Activated CD8-positive, alpha-beta memory T cell treated with anti-CD3 and anti-CD28 coated beads, Interleukin-2, amount 10 ng/mL, durations not matched to agents 7 days and 5 days (primary cell): ENCODE measurements at places on chromosomes 16 and 17.

- DNase-seq, result no peak
- no peaks in the 10 kb centered on the region for H3K27me3 ChIP-seq
- peaks cover 12% of the 10 kb centered on the region for H3K4me1 ChIP-seq
- H3K36me3 ChIP-seq, result peaks cover 8% of the 10 kb centered on the region
- H3K4me3 ChIP-seq, result no peak overlapping the region
These were observed 32.8 kb downstream of the LDHD start for GRCh38 chr16:75083813-75084212.

GRCh38 chr17:82914375-82914774 is 74.6 kb upstream of the ZNF750 start:
- no peaks in the 10 kb centered on the region for H3K27me3 ChIP-seq
- no peak overlapping the region for H3K27ac ChIP-seq
- H3K36me3 ChIP-seq, result peaks cover 10% of the 10 kb centered on the region

DNA sequence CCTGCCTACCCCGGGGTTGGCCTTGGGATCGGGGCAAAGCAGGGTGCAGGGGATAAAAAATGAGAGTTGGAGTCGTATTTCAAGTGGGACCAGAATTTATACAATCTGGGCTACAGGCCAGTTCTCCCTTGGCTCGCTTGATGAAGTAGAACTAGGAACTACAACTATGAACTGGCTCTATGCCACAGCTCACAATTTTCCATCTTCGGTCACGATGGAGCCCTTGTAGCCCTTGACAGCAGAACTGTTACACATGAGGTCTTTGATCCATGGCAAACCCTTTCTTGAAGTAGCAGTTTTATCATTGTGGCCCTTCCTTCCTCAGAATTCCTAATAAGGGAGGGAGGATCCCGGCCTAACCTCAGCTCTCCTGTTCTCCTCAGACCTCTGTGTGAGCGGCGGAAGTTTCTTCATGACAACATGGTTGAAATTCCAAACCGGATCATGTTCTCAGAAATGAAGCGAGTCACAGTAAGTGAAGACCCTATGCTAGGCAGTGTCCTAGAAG is 17.1 kb downstream of the LIG3 start:
- no peak overlapping the region for H3K4me3 ChIP-seq
- H3K27me3 ChIP-seq, result no peaks in the 10 kb centered on the region
- DNase-seq, result no peak
- H3K27ac ChIP-seq, result no peak overlapping the region
- peaks cover 28% of the 10 kb centered on the region for H3K36me3 ChIP-seq
- peaks cover 21% of the 10 kb centered on the region for H3K4me1 ChIP-seq

DNA sequence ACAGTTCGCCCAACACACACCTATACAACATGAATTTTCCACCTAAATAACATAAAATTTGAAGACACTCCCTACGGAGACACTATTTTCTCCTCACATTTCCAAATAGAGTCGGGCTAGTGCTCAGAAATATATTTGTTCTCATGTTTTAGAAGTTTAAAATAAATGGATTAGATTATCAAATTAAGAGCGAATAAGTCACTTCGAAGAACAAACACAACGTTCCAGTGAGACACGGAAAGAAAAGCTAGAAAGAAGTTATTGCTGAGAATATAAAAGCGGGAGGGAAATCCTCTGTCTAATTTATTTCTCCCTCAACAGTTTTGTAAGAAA is 2.0 kb upstream of the HS3ST3B1 start:
- H3K27ac ChIP-seq, result peak overlapping the region; percentile 86
- DNase-seq, result no peak
- peak overlapping the region; percentile 82 for H3K4me3 ChIP-seq
- H3K36me3 ChIP-seq, result peaks cover 2% of the 10 kb centered on the region
- peaks cover 61% of the 10 kb centered on the region for H3K27me3 ChIP-seq
- peaks cover 44% of the 10 kb centered on the region for H3K4me1 ChIP-seq

DNA sequence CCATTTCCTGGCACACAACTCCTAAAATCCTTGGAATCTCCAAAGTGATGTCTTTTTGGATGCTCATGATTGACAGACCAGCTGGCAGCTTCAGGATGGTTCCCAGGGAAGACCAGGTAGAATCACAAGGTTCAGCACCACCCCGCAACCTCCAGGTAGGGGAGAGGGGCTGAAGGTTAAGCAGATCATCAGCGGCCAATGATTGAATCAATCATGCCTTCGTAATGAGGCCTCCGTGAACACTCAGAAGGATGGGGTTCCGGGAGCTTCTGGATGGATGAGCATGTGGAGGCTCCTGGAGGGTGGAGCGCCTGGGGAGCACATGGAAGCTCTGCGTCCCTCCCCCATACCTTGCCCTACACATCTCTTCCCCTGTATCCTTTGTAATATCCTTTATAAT is 185.9 kb downstream of the SEC14L1 start:
- no peaks in the 10 kb centered on the region for H3K36me3 ChIP-seq
- H3K4me1 ChIP-seq, result peaks cover 40% of the 10 kb centered on the region
- no peak for DNase-seq

- peaks cover 18% of the 10 kb centered on the region for H3K4me1 ChIP-seq
- H3K27me3 ChIP-seq, result no peaks in the 10 kb centered on the region
- H3K36me3 ChIP-seq, result peaks cover 28% of the 10 kb centered on the region
- no peak overlapping the region for H3K27ac ChIP-seq
- no peak overlapping the region for H3K4me3 ChIP-seq
These were observed 19.6 kb downstream of the TMC6 start for GRCh38 chr17:78108726-78109488.

- no peaks in the 10 kb centered on the region for H3K4me1 ChIP-seq
- no peak overlapping the region for H3K4me3 ChIP-seq
- no peaks in the 10 kb centered on the region for H3K27me3 ChIP-seq
- DNase-seq, result no peak
These were observed 538.7 kb upstream of the HSBP1 start for GRCh38 chr16:83269048-83269447.

- H3K4me3 ChIP-seq, result no peak overlapping the region
- no peak for DNase-seq
These were observed 108.8 kb downstream of the ARHGAP44 start for GRCh38 chr17:12898110-12898509.

GRCh38 chr17:7417056-7417655 is 3.0 kb upstream of the SPEM1 start:
- no peaks in the 10 kb centered on the region for H3K36me3 ChIP-seq
- no peak overlapping the region for H3K27ac ChIP-seq
- DNase-seq, result no peak
- H3K27me3 ChIP-seq, result no peaks in the 10 kb centered on the region

GRCh38 chr16:14496786-14497185 is 133.3 kb downstream of the PARN start:
- no peak overlapping the region for H3K4me3 ChIP-seq
- DNase-seq, result no peak
- H3K27me3 ChIP-seq, result no peaks in the 10 kb centered on the region
- H3K4me1 ChIP-seq, result peaks cover 18% of the 10 kb centered on the region

GRCh38 chr16:57985204-57986181 is 14.6 kb upstream of the CNGB1 start:
- H3K27ac ChIP-seq, result peak overlapping the region; percentile 73
- H3K36me3 ChIP-seq, result no peaks in the 10 kb centered on the region
- DNase-seq, result no peak
- H3K4me3 ChIP-seq, result peak overlapping the region; percentile 81

DNA sequence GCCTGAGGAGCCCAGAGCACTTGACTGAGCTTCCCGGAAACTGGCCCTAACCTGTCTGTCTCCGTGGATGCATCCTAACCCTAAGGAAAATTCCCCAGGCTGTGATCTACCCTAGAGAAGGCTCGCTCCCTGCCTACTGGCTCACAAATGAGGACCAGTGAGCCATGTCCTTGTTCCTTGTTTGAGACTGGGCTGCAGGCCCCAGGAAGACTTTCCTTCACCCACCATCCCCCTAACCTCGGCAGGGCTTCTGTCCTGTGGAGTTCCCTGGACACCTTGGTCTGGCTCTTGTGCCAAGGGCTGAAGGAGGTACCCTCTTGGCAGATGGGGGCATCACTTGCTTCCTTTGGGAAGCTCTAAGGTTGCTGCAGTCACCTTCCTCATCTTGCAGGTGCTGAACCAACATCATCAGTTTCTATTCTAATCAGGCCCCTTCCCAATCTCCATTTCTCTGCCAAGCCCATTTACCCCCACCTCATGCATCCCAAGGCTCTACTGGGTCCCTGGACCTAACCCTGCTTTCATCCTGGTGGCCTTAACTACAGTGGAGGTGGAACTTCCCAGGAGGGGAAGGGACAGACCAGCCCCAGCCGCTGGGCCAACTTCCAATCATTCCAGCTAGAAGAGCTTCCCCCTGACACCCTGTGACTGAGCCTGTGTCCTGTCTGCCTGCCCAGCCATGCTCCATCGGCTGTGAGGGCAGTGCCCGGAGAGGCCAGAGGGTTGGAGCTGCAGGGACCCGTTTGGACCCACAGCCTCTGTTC is 12.4 kb downstream of the RNF40 start:
- H3K27me3 ChIP-seq, result no peaks in the 10 kb centered on the region
- no peak for DNase-seq
- peaks cover 24% of the 10 kb centered on the region for H3K4me1 ChIP-seq
- peak overlapping the region; percentile 84 for H3K4me3 ChIP-seq

GRCh38 chr17:50297407-50297865 is 23.2 kb downstream of the TMEM92 start:
- no peaks in the 10 kb centered on the region for H3K36me3 ChIP-seq
- no peak overlapping the region for H3K27ac ChIP-seq
- H3K4me3 ChIP-seq, result no peak overlapping the region
- peaks cover 12% of the 10 kb centered on the region for H3K4me1 ChIP-seq
